ENCODE measurements at places on chromosomes 12 and 14. TPM values are rescaled to one million over a fixed set of nuclear protein-coding genes. Genes with fewer than 3 reads are reported as not detected.

DNA sequence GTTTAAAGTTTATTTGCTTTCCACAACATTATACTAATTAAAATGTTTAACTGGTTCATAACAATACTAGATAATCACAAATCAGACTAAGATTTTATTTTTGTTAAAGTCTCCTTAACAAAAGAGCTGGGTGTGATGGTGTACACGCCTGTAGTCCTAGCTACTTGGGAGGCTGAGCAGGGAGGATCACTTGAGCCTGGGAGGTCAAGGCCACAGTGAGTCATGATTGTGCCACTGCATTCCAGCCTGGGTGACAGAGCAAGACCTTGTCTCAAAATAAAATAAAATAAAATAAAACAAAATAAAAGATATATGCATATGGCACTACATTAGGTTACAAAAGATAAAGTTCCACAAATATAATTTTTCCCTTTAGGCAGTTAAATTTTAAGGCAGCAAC lies 5.6 kb downstream of the MIS18BP1 start:
- DNase-seq: no peak

GRCh38 chr12:57745485-57745881 lies 644 bp downstream of the TSPAN31 start:
- no peak for DNase-seq

- no peak for DNase-seq
Observed at GRCh38 chr14:38512236-38512635, 256.3 kb upstream of the CLEC14A start.

DNA sequence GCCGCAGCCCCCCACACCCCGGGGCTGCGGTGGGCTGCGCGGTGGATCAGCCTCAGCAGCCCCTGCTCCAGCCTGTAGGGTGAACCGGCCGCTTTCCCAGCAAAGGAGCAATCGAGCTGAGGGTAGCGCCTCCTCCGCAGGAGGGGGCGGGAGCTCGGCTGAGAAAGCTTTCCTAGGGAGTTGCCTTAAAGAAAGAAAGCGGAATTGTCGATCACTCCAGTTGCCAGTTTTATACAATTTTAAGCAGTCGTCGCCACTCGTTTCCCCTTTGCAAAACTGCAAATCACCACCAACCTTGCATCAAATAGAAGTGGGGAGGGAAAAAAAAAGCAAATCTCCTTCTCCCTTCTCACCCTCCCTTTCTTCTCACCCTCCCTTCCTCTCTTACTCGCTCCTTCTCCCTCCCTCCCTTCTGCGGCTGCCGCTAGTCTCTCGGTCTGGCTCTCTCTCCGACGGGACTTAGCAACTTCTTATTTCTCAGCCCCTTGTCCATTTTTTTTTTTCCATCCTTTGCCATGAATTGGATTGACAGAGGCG lies at the start of gene PDE3A:
TSS of gene PDE3A (plus strand) at position 424 of the 537 bp plus-strand sequence. CDS start 748 bp downstream, outside the sequence.
- DNase-seq: no peak

DNA sequence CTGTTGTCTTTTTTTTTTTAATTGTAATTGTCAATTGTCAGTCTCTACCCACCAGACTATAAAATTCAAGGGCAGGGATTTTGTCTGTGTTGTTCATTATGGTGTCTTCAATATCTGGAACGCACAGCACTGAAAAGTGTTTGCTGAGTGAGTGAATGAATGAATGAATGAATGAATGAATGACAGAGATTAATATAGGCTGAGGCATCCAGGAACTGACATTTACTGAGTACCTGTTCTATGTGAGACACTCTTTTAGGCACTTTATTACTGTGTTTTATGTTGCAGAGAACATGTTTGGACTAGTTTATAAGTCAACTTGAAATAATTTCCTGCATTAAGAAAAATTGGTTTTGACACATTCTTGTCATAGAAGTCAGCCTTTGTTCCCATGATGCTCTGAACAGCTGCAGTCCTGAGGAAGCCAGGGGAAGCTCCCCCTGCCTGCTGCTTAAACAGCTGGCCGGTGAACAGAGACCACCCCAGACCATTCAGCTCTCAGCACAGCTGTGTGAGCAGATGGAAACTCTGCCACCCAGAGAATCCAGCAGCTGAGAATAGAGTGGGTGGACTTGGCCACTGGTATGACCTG lies 160.7 kb upstream of the CCND2 start:
- no peak for DNase-seq

IPO4 gene
- 113 TPM for total RNA-seq

MYF5 gene
- total RNA-seq: not detected

KIF26A gene
- 0.05 TPM for total RNA-seq

DNA sequence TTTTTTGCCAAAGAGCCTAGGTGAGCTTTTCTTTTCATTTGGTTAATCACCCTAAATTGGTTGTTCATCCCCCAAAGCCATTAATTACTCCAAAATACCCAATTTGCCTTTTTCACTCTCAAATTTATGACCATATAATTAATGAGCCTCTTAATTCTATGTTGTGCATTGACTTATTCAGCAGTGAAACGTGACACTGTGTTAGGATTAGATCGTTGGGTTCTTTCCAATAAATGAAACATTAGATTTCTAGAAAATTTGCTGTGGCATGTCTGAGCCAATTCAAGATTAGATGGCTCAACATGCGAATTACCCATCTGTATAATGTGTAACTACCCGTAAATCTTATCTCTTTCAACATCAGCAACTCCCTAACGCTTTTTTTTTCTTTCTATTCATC lies 273.4 kb downstream of the BMP4 start:
- no peak for DNase-seq

SPIC gene
- total RNA-seq: not detected

TRIM9 gene
- 0.18 TPM for total RNA-seq

GRCh38 chr14:76968621-76969063 lies 59.9 kb downstream of the IRF2BPL start:
- no peak for DNase-seq

- DNase-seq: no peak
Observed at GRCh38 chr12:6547987-6548386, 7.9 kb downstream of the IFFO1 start.

TAS2R9 gene
- not detected for total RNA-seq

GRCh38 chr12:29752121-29752520 lies 31.6 kb downstream of the TMTC1 start:
- no peak for DNase-seq

OAS2 gene
- total RNA-seq: 102 TPM

GRCh38 chr14:47660158-47660557 lies 15.2 kb downstream of the MDGA2 start:
- DNase-seq: no peak

DNA sequence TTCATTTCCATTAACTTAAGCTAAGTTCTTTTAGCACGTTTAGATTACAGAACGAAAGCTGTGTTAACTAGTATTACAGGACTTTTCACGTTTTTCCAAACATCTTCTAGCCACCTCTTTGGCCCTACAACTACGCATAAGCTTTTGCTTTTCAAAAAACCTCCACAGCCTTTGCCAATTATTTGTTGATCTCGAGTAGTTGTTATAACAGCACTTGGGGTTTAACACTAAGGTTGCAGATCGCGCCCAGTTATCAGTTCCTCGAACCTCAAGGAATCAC lies 450 bp upstream of the RBM25 start:
- DNase-seq: no peak

DNA sequence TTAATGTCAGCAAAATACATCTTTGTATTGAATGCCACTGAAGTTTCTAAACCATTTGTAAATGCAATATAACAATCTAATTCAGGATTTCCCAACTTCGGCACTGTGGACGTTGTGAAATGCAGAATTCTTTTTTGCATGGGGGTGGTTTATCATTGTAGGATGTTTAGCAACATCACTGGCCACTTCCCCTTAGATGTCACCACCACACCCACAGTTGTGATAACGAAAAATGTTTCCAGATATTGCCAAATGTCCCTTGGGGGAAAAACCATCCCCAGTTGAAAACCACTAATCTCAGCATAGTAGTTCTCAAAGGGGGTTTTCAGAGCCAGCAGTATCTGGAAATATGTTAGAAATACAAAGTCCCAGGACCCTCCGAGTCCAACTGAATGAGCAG lies 203.3 kb downstream of the NAV3 start:
- DNase-seq: no peak

SIRT4 gene
- 0.31 TPM for total RNA-seq

DNA sequence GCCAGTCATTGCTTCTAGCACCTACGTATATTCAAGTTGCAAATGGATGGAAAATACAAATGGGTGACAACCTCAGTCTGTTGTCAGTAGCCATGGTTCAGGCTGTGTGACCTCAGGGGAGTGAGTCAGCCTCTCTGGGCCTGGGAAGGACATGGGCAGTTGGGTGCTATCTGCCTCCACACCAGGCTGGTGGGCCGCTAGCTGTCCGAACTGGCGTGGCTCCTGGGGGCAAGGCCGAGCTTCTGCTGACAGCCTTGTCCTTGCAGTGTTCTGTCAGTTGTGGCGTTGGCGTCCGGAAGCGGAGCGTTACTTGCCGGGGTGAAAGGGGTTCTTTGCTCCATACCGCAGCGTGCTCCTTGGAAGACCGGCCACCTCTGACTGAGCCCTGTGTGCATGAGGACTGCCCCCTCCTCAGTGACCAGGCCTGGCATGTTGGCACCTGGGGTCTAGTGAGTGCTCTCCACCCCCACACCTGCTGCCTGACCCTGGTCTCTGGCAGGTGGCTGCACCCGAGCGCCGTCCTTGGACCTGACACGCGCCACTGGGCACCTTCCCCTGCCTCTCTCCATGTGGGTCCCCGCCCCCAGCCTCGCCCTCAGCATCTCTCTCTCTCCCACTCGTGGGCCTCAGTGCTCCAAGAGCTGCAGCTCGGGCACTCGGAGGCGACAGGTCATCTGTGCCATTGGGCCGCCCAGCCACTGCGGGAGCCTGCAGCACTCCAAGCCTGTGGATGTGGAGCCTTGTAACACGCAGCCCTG lies 17.1 kb downstream of the PAPLN start:
- DNase-seq: no peak

CD163 gene
- 0.27 TPM for total RNA-seq

GRCh38 chr14:69328765-69329164 lies 68.8 kb downstream of the GALNT16 start:
- DNase-seq: no peak

RNF212B gene
- total RNA-seq: not detected

DNA sequence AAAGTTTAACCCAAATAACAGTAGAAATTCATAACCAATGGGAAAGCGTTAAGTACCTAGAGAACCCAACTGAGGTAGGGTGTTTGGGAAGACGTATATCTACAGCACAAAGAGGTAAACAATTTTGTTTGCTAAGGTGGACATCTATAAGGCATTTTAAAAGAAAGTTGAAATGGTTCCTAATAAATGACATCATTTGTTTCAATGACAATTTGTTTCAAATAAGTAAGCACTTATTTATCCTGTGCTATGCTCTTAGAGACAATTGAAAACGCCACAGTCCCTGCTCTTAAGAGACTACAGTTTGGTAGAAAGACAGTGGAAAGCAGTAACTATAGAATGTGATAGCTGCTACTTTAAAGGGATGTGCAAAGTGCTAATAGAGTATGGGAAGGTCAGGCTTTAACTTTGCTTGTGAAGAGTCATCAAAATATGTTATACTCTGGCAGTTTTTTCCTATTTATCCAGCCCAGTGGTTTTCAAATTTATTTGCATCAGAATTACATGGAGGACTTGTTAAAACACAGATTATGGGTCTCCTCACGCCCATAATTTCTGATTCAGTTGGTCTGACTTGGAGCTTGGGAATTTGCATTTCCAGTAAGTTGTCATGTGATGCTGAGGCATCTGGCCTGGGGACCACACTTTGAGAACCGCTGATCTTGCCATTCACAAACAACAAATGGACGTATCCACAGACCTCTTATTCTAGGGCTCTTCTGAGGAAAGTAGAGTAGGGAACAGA lies 19.6 kb upstream of the SMCO2 start:
- no peak for DNase-seq

- no peak for DNase-seq
Observed at GRCh38 chr14:33682760-33683159, 268.1 kb downstream of the EGLN3 start.

- DNase-seq: no peak
Observed at GRCh38 chr12:15193946-15194345, 27.3 kb downstream of the RERG start.

DNA sequence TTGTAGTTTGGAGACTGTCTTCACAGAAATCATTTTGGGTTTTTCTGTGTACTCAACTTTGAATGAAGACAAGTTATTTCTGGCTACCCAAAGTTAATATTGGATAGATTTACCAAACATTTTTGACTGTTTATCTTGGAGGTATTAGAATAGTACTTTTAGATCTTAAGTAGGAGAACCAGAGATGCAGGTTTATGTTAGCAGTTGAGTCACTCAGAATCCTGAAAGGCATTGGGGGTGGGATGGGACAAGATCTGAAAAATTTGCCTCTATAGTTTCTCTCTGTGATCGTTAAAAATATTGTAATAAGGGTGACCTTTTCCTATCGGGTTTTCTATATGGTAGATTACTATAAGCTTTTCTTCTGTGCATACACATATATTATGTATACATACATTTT lies 112.3 kb downstream of the TTC6 start:
- DNase-seq: no peak

GRCh38 chr14:92663049-92663448 lies 85.4 kb downstream of the LGMN start:
- no peak for DNase-seq

GRCh38 chr14:81219759-81220579 lies 790 bp downstream of the GTF2A1 start:
- DNase-seq: no peak

PITPNM2 gene
- total RNA-seq: 0.95 TPM

DNA sequence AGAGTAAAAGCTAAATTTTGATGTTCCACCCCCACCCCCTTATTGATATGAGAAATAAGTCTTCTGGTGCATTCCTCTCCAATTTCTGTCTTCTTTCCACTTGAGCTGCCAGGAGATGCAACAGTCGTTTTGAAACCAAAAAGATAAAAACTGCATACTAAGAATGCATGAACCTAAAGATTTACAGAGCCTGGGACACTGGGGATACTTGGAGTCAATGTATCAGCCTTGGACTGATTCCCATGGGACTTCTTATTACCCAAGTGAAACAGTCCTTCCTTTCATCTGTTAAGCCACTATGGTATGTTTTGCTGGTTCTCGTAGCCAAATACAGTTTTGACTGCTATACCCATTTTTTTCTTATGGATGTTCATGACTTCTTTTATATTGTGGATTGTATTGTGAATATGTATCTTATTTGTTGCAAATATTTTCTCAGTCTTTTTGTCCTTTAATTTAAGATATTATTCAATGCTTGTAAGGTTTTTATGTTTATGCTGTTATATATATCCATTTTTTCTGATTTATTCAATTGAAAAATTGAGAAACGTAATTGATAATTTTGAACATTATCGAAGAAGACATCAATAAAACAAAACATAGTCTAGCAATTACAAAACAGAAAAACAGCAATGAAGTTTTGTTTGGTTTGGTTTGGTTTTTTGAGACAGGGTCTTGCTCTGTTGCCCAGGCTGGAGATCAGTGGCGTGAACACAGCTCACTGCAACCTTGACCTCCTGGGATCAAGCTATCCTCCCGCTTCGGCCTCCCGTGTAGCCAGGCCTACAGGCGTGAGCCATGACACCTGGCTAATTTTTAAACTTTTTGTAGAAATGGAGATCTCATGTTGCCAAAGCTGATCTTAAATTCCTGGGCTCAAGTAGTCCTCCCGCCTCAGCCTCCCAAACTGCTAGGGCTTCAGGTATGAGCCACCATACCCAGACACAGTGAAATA lies 85.4 kb upstream of the ETV6 start:
- DNase-seq: no peak

Measured in GM12878 (cell line).